Skeletal muscle cell (primary cell): ENCODE measurements at places on chromosomes 7 and 10.

DNA sequence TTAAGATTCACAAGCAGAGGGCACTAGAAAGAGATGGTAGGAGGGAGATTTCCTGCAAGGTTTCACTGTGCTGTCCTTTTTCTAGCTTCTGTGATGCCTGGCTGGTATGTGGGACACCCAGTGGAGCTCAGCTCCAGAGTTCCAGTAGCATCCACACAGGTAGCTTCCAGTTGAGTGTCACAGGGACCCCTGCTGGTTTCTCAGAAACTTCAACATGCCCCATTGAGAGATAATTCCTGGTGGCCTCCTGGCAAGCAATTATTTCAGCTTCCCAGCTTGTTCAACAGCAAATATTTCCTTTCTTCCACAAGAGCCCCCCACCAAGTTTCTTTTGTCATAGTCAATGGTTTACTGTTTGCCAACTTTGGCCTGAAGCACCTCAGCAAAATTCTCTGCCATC is 858.7 kb downstream of the REEP3 start:
- DNase-seq, result no peak

DNA sequence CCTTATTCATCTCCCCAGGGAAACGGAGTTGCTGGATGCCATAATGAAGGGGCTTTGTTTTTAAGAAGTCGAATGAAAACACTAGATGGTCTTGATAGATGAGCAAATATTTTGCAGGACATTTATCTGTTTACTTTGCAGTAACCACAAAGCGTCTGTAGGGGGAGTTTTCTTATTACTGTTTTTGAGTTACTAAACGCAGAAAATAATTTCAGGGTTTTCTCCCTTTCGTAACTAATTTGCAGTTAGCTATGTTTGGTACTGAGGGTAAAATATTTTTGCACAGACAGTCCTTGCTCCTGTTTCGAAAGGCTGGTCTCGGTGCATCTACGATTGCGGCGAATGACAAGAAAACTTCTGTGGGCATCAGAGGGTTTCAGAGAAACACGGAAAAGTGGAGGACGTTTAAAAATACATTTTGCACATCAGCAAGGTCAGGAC is 505.6 kb upstream of the MKI67 start:
- DNase-seq, result no peak

DNA sequence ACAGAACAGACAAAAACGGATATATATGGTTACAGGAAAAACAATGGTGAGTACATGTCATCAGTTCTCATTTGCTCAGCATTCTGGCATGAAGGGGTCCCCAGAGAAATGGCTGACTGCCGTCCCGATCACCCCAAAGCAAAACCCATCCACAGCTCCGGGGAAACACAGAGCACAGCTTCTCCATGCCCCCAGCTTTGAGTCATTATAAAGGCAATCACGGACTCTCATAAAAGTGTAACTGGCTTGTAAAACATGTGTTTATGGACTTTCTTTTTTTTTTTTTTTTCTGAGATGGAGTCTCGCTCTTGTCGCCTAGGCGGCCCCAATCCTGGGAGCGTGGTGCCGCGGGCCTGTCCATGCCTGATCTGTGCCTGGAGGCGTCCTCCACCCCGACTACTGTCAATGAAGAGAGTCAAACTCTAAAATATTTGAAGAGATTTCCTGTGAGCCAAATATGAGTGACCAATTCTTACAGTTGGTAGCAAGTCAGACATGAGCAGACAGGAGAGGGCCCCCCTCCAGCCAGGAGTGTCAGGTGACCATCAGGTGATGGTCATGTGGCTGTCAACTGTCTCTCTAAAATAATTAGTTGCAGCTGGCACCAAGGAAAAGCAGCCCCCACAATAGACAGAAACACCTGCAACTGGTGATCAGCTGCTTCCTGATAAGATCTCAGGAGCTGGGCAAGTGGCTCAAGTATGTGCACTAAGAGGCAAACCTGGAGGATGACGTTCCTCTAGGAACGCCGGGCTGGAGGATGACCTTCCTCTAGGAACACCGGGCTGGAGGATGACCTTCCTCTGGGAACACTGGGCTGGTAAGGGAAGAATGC is 21.7 kb upstream of the NOM1 start:
- peak; percentile 68 for DNase-seq

DNA sequence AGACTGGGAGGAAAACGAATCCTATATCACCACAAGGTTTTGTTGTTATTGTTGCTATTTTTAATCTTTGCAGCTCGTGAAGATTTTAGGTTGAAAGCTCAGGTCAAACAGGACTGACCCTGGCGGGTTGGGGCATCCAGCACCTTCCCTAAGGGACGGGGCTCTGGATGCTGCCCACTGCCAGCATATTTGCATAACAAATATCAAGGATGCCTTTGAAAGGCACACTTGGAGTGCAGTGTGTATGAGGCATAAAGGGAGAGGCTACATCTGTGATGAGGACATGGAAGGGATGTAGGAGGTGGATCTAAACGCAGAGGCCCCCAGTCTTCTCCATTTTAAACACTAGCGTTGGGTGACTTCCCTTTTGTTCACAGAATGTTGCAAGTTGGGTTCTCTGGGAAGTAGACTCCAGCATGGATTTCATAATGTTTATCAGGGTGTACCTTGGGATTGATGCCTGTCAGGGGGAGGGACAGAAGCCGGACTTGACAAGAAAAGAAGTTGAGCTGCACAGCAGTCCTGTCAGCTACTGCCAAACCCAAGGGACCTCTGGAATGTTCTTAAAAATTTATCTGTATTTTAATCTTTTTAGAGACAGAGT is 181.1 kb upstream of the IMMP2L start:
- no peak for DNase-seq

DNA sequence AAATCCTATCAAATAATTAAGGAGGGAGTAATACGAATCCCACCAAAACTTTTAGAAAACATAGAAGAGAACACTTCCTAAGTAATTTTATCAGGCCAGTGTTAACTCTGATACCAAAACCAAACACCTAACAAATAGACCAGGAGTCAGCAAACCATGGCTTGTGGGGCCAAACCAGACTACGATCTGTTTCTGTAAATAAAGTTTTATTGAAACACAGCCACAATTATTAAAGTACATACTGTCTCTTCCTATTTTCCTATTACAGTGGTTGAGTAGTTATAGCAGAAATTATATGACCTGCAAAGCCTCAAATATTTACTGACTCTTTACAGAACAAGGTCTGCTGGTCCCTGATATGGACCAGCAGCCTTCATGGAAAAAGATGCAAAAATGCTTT is 73.1 kb upstream of the ELN start:
- no peak for DNase-seq

DNA sequence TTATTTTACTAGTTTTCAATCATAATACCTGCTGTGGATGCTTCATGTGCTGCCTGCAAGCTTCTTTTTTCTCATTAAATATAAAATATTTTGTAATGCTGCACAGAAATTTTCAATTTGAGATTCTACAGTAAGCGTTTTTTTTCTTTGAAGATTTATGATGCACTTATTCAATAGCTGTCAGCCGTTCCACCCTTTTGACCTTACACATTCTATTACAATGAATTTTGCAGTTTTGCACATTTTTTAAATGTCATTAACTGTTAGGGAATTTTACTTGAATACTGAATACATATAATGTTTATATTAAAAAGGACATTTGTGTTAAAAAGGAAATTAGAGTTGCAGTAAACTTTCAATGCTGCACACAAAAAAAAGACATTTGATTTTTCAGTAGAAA is 103.0 kb downstream of the PTEN start:
- no peak for DNase-seq

DNA sequence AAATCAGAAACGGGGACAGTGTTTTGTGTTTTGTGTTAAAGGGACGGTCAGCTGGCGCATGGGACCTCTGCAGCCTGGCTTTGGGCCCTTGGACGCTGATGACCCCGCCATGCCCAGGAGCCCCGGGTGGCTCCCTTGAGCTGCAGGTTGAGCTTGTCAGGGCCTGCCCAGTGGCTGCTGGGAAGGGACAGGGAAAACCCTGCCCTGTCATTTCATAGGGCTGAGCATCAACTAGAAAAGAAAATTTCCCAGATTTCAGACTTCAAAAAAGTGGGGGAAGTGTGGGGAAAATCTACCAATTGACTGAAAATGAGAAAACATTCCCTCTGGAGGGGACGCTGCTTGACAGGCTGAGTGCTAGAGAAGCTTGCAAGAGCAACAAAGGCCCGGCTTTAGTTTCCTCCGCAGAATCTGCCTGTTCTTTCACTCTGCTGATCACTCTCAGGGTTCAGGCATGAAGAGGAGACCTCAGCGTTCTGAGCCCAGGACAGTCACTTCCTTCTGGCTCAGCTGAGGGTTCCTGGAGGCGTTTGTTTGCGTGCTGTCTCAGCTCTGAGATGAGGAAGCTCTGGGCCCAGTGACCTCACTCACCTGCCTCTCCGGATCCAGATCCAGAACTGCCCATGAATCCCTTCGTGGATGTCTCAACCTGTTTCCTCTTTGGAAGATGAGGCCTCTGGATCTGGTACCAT is 18.6 kb upstream of the DNAJB6 start:
- peak; percentile 27 for DNase-seq

DNA sequence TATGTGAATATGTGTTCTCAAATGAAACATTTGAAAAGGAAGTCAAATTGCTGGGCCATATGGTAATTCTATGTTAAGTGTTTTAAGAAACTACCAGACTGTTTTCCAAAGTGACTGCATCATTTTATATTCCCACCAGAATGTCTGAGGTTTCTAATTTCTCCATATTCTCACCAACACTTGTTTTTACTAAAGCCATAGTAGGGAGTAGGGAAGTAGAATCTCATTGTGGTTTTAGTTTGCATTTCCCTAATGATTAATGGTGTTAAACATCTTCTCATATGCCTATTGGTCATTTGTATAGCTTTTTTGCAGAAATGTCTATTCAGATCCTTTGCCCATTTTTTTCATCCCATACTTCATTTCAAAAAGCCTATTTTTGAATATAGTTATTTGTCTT is 9.1 kb upstream of the SEMA4G start:
- no peak for DNase-seq

DNA sequence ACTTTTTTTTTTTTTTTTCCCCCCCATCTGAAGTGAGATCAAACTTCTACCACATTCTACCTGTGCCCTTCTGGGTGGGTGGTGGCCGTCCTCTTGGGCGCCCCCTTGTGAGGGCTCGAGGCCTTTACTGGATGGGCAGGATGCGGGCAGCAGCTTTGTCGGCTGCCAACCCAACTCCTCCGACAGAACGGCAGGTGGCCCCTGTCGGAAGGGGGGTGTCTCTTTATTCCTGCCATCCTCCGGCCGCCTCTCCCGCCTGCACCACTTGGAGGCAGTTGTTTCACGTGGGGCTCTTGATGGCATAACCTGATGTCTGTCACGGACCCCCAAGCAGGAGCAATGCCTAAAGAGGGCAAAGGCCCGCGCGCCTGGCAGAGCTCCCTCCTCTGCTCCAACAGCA is 31.0 kb downstream of the AMZ1 start:
- DNase-seq, result no peak

- DNase-seq, result no peak
Measured at GRCh38 chr7:137074391-137075030, 206.1 kb downstream of the CHRM2 start.

- DNase-seq, result no peak
Measured at GRCh38 chr7:98278408-98278807, 3.1 kb upstream of the BRI3 start.

DNA sequence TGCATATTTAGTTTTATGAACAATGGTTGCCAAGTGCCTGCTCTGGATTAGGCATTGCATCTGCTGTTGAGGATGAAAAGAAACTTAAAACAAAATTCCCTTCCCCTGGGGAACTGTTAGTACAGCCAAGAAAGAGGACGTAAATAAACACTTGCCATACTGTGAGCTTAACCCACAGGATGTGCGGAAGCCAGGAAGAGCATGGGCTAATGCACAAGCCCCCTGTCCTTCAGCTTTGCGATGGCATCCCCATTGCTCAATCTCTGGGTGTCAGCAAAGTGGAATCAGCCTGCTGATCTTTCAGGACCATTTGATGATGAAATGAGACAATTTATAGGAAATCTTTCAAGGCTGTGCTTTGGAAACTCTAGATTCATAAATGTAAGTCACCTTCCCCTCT is 399.9 kb upstream of the IGFBP3 start:
- DNase-seq, result peak; percentile 84

GRCh38 chr7:153887749-153888569 is 164.2 kb upstream of the DPP6 start:
- no peak for DNase-seq

GRCh38 chr10:110821508-110821907 is 50.2 kb upstream of the PDCD4 start:
- no peak for DNase-seq

- no peak for DNase-seq
Measured at GRCh38 chr7:151058781-151059366, 515 bp upstream of the SLC4A2 start.

GRCh38 chr7:72023926-72024325 is 388.2 kb downstream of the CALN1 start:
- DNase-seq, result no peak
